ENCODE measurements at places on chromosomes 4 and X.

GRCh38 chr4:6829086-6829485 lies 46.6 kb downstream of the KIAA0232 start:
- no peak for DNase-seq

- no peak for DNase-seq
Observed at GRCh38 chrX:55521687-55522086, 32.0 kb upstream of the USP51 start.

- DNase-seq, result no peak
Observed at GRCh38 chr4:2619459-2619858, 83.0 kb downstream of the FAM193A start.

GRCh38 chrX:39502486-39502885 lies 595.3 kb downstream of the BCOR start:
- DNase-seq, result no peak

DNA sequence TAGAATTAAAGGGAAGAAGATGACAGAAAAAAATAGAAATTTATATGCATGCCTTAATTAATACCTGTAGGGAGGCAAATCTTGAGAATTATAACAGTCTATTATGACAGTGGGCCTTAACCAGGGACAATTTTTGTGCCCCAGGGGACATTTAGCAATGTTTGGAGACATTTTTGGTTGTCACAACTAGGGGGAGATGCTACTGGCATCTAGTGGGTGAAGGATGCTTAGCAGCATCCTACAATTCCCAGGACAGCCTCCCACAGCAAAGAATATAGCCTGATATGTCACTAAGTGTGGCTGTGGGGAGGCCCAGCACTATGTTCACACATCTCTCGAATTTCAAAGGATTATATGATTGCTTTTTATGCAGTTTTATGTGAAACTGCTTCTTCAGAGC lies 10.5 kb downstream of the GPR82 start:
- no peak for DNase-seq

GRCh38 chr4:4849106-4849505 lies 10.4 kb upstream of the MSX1 start:
- DNase-seq, result no peak

- no peak for DNase-seq
Observed at GRCh38 chr4:13054420-13054970, 429.6 kb downstream of the RAB28 start.

DNA sequence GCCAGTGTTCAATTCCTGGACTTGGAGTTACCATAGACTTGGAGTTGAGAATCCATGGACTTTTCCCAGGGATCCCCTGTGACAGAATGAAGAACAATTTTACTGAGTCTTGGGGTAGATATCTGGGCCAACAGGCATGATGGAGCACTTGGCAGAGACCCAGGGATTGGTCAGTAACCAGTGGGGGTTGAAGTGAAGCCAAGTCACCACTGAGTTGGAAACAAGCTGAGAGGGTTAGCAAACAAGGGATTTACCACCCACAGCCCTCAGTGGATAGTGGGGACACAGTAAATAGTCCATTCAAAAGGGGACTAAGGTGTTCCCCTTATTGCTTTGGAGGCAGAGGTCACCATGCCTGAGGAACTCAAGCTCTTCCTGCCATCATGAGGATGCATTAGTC lies 281.7 kb downstream of the PPP1R2C start:
- DNase-seq, result no peak

DNA sequence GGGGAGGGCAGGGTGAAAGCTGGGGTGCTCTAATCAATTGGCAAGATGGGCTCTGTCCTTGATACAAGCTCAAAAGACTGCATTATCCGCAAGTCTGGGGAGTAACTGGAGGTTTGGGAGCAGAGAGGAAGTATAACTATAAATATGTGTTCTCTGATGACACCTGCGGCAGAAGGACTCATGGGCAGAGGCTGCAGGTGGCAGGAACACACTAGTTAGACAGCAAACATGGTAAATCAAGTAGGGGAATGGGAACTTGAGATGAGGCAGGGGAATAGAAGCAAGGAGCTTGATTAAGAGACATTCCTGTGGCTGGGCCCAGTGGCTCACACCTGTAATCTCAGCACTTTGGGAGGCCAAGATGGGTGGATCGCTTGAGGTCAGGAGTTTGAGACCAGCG lies 30.3 kb downstream of the SH3KBP1 start:
- DNase-seq, result no peak

- DNase-seq, result no peak
Observed at GRCh38 chr4:59247032-59247431, 1953.1 kb upstream of the ADGRL3 start.

DNA sequence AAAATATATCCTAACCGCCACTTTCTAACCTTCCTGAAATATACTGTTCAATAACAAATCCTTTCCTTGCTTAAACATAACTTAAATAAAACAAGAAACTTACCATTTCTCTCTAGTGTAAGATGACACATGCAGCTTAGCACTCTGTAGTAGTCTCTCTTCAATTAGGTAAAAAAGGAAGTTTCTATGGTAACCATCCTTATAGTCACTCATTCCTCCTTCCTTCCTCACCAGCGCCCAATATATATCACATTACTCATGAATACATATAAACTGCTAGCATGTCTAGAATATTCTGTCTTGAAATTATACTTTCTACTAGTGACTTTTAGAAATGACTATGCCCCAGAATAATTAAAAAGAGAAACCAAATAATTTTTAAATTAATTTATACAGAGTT lies 112.2 kb downstream of the SNCA start:
- no peak for DNase-seq

DNA sequence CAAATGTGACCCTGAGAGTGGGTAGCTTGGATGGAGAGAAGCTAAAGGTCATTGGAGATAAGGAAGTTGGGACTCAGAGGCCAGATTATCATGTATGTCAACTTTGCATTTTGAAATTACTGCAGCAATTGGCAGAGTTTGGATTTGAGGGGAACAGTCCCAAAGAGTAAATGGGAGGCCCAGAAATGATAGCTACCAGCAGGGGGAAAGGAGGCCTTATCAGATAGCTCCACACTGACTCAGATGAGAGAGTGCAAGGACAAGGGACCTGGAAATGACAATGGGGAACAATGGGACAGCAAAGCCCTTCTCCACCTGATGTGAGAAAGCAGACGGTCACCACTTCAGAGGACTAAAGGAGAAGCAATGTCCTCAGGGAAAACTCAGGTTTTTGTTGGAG lies 201.5 kb upstream of the JADE1 start:
- no peak for DNase-seq

DNA sequence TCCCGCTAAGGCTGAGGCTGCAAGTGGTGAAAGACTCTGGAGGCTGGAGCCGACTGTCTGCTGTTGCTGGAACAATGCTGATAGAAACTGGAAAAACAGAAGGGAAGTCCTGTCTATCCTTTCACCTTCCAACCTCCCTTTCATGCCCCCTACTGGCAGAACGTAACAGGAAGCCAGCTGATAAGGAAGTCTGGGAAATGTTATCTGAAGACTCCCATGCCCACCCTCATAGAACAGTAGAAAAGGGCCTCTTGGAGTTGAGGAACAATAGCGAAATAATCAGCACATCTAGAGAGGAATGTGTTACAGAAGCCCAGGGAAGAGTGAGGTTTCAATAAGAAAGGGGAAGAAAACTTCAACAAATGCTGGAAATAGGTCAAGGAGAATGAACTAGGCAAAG lies 117.1 kb upstream of the DKK2 start:
- DNase-seq, result no peak

DNA sequence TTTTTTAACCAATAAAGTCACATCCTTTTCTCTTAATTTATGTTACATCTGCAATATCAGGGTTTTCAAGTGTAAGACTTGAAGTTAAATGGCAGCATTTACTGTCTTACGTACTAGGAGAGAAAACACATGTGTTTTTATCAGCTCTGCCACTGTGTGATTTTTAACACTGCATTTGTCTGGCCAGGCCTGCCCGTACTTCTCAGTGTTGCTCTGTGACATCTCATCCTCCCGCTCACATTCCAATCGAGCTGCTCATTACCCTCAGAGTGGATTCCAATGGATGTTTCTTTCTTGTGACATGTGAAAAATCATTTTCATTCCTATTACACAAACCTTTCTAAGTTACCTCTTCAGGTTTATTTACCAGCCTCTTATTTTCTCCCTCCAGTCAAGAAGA lies 420.3 kb downstream of the FAT4 start:
- no peak for DNase-seq

GRCh38 chrX:20527558-20528011 lies 260.9 kb upstream of the RPS6KA3 start:
- DNase-seq, result no peak

- DNase-seq, result no peak
Observed at GRCh38 chrX:3160756-3161155, 119.5 kb downstream of the ARSF start.

GRCh38 chr4:71711044-71711984 lies 72.6 kb downstream of the GC start:
- no peak for DNase-seq

GRCh38 chrX:80512924-80513323 lies 92.7 kb downstream of the TENT5D start:
- DNase-seq, result no peak

- no peak for DNase-seq
Observed at GRCh38 chr4:183146478-183146877, 47.4 kb downstream of the WWC2 start.

DNA sequence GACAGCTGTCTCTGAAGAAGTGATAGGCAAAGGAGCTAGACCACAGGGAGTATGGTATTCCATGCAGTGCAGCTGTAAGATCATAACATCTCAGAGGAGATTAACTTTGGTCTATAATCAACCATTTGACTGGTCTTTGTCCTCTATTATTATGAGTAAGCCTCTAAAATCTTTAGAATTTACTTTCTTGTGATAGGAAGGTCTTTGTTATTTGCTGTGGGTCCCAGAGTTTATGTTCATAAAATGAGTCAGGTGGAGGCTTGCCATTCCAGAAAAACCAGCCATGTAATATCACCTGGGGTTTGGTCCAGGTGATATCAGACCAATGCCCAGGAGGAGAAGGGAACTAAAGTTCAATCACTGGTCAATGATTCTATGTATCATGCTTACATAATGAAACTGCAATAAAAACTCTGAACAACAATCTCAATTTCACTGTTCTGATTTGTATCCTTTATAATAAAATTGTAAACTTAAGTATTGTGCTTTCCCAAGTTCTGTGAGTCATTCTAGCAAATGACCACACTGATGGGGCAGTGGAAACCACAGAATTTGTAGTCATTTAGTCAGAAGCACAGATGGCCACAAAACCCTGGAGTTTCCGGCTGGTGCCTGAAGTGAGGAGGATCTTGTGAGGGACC lies 239.6 kb upstream of the TRAM1L1 start:
- DNase-seq, result no peak

DNA sequence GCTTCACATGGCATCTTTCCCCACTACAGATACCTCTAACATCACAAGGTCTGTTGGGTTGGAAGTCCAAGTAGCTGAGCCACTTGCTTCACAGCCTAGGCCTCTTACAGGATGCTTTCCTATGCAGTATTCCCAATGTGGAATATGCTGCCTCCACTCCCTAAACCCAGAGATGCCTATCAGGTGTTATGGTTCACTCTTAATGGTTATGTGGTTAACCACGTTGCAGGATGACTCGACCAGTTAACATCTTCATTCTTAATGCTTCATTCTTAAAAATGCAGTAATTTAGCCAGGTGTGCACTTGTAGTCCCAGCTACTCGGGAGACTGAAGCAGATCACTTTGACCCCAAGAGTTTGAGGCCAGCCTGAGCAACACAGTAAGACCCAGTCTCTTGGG lies 24.2 kb downstream of the HAUS3 start:
- DNase-seq, result no peak

DNA sequence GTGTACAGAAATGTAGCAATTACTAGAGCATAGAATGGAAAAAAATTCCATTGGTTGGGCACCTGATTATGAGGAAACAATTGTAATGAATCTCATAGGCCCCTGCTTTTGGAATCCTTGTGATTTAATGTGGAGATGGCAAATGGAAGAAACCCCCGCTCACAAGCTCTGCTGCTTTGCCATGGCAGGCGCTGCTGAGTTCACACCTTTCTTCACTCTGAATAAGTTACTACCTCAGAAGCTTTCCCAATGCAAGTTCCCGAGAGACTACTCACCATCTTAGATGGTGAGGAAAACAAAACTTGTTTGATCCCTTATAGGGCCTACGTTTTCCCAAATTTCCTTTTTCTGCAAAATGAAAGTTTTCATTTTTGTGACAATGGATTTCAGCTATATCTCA lies 266.6 kb upstream of the TAPT1 start:
- DNase-seq, result no peak

- no peak for DNase-seq
Observed at GRCh38 chr4:68257719-68258118, 12.2 kb upstream of the TMPRSS11B start.

DNA sequence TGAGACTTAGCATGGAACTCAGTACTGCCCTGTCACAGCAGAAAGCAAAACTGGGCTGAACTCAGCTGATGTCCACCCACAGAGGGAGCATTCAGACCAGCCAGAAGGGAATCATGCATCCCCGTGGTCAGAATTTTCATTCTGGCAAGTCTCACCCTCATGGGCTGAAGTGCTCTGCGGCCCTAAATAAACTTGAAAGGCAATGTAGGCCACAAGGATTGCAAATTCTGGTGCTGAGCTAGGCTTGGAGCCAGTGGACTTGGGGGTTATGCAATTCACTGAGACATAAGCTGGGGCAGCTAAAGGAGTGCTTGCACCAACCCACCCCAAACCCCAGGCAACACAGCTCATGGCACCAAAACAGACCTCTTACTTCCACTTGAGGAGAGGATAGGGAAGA lies 494.1 kb downstream of the GABRG1 start:
- no peak for DNase-seq

DNA sequence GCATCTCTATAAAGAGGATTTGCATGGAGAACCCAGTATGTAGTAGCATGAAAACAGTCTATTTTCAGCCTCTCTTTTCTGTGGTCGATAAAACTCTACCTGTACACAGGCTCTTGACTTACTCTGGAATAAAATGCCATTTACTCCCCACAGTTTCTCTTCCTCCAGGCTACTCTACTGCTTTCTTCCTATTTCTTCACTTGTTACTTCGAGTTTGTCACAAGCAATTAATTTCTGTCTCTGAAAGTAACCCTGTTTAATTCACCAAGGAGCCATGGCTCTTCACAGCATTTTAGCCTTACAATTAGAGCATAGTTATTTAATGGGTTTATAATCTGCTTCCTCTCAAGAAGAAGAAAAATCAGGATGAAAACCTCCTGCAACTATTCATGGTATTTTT lies 472.9 kb upstream of the PRKX start:
- no peak for DNase-seq

DNA sequence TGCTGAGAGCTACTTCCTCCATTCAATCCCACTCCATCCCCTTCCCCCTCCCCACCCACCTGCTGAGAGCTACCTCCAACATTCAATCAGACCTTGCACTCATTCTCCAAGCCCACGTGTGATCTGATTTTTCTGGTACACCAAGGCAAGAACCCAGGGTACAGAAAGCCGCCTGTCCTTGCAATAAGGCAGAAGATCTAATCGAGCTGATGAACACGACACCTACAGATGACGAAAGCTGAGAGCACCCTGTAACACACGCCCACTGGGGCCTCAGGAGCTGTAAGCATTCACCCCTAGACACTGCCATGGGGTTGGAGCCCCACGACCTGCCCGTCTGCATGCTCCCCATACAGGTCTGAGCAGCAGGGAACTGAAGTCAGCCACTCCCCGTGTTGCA lies 58.3 kb downstream of the TRIML1 start:
- DNase-seq, result no peak

Data from stimulated activated CD4-positive, alpha-beta T cell treated with anti-CD3 and anti-CD28 coated beads, Interleukin-4, amount 100 ng/mL, for 4 hours (primary cell).